Left ventricle myocardium inferior (tissue), 1 donor: ENCODE measurements at places on chromosomes 11 and 22. TPM values are rescaled to one million over a fixed set of nuclear protein-coding genes. Genes with fewer than 3 reads are reported as not detected.

CD248 gene
- 12.3 TPM for total RNA-seq

SERHL2 gene
- 3.5 TPM for total RNA-seq

NPTXR gene
- 23.3 TPM for total RNA-seq

- DNase-seq = no peak
Observed at GRCh38 chr11:79691445-79691844, 250.6 kb upstream of the TENM4 start.

GRCh38 chr11:94910779-94911178 lies 62.6 kb downstream of the CWC15 start:
- DNase-seq = no peak

- no peak for DNase-seq
Observed at GRCh38 chr22:42170946-42171345, 40.3 kb upstream of the CYP2D6 start.

GRCh38 chr11:17164361-17165246 lies 43.2 kb downstream of the PIK3C2A start:
- no peak for DNase-seq

- no peak for DNase-seq
Observed at GRCh38 chr11:127000291-127000968, at the start of gene KIRREL3. Gene KIRREL3 (minus strand): TSS chr11:127000770.
